ENCODE measurements at places on chromosomes 7 and 10.

GRCh38 chr7:87036985-87037384 lies 22.5 kb downstream of the ELAPOR2 start:
- no peak for DNase-seq

DNA sequence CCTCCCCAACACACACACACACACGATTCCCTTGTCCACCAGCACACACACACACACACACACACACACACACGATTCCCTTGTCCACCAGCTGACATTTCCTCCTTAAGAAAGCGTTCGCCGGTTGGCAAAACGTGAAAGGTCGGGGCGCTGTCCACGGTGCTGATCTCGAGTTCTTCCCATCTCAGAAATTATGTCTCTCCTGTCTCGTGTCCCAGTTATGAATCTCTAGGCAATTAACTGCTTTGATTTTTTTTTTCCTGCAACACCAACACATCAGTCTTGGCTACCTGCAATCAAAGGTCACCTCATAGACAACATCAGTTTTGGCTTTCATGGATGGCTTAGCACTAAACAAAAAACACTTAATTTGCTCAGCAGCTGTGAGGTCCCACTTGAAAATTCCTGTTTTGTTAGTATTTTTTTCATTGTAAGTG lies 1.9 kb downstream of the INA start:
- DNase-seq = peak; percentile 65

DNA sequence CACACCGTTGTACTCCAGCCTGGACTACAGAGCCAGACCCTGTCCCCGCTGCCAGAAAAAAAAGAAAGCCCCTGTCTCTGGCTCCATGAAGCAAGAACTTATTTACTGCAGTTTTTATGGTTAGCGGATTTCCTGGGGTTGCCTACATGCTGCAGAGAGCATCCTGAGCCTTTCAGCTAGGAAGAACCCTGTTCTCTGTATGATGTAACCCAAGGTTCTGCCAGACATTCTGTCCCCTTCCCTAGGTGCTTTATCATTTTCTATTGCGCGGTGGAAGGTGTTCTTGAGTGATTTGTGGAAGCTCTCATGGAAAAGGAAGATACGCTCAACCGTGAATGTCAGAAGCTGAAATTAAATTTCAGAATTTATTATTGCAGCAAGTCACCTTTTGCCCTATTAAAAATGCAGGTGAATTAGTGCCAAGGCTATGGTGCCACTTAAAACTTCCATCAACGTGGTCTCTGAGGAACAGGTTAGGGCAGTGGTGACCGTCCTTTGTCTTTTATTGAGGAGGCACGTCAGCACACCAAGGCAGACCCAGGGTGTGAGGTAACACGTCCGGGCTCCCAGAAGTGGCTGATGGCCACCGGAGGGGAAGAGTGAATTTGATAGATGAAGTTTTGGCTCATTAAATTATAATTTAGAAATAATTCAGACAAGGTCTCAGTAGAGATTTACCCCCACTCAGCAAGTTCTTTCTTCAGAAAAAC lies 273.1 kb downstream of the PHTF2 start:
- no peak for DNase-seq

- no peak for DNase-seq
Measured at GRCh38 chr10:77421591-77421990, 216.0 kb downstream of the KCNMA1 start.

GRCh38 chr10:6406220-6407033 lies 173.6 kb downstream of the PRKCQ start:
- DNase-seq = peak; percentile 42

GRCh38 chr7:46558482-46559193 lies 637.6 kb upstream of the IGFBP3 start:
- no peak for DNase-seq

DNA sequence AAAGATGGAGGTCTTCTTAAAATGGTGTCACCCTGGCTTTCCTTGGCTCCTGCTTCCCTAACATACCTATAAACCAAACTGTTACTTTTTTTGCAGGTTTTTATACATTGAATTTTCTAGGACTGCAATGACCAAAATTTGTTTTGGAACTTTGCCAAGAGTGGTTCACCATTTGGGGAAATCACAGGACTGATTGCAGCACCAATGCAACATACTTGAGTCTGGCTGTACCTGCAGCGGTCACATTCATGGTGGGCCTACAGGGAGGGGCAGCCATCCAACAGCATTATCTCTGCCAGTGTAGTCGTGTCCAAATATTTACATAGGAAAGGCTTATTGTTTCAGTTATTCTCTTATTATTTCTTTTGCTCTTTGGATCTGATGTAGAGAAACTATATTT lies 69.0 kb downstream of the HACD1 start:
- DNase-seq = peak; percentile 6

- no peak for DNase-seq
Measured at GRCh38 chr10:9900751-9901150, 1116.9 kb upstream of the CELF2 start.

DNA sequence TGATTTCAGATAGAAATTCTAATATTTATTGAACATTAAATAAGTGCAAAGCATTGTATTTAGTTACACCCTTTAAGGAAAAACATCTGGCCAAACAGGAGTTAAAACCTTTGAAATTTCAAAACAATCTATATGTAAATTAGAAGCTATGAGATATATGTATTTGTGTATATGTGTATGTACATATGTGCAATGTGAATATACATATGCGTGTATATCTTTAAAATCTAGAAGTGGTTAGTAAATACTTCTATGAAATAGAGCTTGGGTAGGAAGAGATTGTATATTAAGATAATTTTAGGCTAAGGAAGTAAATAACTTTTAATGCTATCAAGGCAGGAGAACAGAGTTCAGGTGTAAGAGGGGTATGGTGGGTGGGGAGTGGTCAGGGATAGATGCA lies 9.3 kb downstream of the WEE2 start:
- no peak for DNase-seq

DNA sequence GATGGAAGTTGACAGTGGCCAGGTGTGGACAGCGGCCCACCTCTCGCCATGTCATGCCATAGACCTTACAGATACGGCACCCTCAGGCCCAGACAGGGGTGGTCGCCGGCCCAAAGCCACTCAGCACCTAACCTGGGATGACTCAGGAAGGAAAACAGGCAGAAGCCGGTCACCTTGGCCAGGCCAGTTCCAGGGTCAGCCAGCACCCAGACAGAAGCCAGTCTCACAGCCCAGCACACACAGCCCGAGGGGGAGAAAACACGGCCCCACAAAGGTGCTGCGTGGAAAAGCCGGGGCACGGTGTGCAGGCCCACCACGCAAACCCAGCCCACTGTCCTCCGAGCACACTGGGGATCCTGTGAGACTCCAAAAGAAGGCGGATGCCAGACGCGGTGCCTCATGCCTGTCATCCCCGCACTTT lies 95.2 kb upstream of the DNAAF5 start:
- no peak for DNase-seq

GRCh38 chr7:80014511-80014910 lies 120.1 kb upstream of the GNAI1 start:
- DNase-seq = peak; percentile 39

- DNase-seq = no peak
Measured at GRCh38 chr7:152866125-152866524, 106.6 kb downstream of the ACTR3B start.

DNA sequence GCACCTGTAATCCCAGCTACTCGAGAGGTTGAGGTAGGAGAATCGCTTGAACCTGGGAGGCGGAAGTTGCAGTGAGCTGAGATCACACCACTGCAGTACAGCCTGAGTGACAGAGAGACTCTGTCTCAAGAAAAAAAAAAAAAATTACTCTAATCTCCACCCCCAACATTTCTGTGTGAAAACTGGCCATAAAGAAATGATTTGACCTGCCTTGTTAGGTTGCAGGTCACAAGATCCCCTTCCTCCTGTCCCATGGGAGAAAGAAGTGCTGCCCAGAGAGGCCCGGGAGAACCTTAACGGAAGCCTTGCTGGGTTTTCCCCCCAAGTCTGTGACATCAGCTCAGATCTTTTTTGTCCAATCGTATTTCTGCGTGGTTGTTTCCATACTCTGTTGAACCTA lies 8.7 kb upstream of the CALHM1 start:
- no peak for DNase-seq

DNA sequence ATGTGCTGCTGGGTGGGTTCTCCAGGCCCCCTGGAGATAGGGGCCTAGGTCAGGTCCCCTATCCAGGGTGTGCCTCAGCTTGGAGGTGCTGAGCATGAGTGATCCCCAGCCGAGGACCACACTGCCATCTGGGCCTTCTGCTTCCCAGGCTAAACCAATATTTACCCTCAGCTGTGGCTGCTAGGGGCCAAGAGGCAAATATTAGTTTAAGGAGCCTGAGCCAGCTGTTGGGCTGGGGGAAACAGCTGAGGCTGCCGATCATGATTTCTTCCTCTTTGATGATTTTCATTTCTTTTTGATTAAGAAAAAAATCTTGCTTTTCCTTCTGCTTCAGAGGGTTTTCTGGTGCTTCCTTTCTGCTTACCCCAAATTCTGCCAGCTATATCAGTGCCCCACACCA lies 83.4 kb downstream of the NEURL1 start:
- DNase-seq = no peak

DNA sequence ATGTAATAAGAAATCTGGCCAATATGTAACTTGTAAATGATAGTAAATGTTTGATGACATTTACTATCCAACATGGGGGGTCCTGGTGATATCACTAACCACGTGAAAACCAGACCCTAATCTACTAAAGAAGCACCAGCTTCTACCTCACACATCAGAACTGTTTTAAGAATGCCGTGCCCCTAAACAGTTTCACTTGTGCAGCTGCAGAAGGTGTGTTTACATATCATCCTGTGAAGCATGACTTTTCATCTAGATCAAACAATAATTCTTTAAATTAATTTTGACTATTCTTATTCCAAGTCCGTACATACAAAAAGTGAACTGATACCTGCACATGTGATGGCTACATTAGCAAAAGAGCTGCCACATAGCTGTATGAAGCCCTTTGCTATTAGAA lies 61.0 kb downstream of the STEAP1B start:
- DNase-seq = no peak

GRCh38 chr10:31319602-31320549 lies 860 bp downstream of the ZEB1 start:
- peak; percentile 23 for DNase-seq

DNA sequence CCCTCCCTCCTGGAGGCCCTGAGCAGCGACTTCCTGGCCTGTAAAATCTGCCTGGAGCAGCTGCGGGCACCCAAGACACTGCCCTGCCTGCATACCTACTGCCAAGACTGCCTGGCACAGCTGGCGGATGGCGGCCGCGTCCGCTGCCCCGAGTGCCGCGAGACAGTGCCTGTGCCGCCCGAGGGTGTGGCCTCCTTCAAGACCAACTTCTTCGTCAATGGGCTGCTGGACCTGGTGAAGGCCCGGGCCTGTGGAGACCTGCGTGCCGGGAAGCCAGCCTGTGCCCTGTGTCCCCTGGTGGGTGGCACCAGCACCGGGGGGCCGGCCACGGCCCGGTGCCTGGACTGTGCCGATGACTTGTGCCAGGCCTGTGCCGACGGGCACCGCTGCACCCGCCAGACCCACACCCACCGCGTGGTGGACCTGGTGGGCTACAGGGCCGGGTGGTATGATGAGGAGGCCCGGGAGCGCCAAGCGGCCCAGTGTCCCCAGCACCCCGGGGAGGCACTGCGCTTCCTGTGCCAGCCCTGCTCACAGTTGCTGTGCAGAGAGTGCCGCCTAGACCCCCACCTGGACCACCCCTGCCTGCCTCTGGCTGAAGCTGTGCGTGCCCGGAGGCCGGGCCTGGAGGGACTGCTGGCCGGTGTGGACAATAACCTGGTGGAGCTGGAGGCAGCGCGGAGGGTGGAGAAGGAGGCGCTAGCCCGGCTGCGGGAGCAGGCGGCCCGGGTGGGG lies 2.2 kb downstream of the TRIM56 start:
- no peak for DNase-seq

DNA sequence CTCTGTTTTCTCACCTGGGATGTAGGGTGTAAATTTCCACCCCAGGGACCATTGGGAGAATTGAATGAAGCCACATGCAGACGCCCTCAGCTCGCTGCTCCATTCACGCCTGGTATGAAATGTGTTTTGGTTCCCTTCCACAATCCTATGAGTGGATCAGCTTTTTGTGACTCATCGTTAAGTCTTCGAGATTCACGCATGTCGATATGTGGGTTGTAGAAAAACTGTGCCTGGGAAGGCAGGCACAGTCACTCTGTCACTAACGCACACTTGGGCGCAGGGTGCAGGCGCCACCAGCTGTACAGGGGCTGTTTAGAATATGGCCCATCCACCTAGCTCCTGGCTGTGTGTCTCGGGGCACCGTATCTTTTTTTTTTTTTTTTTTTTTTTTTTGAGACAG lies 64.2 kb upstream of the SH2B2 start:
- DNase-seq = no peak

Data from suppressor macrophage treated with lipopolysaccharide for 4 hours (primary cell).